ENCODE measurements at places on chromosomes 3 and 15. TPM values are rescaled to one million over a fixed set of nuclear protein-coding genes. Genes with fewer than 3 reads are reported as not detected.
A peak's percentile ranks its signal among the peaks of the same experiment; 100 is the strongest.

- ATAC-seq = no peak
These were observed 1.8 kb downstream of the IFT122 start for GRCh38 chr3:129441782-129442181.

GATA2 gene
- total RNA-seq = 1.1 TPM

DNA sequence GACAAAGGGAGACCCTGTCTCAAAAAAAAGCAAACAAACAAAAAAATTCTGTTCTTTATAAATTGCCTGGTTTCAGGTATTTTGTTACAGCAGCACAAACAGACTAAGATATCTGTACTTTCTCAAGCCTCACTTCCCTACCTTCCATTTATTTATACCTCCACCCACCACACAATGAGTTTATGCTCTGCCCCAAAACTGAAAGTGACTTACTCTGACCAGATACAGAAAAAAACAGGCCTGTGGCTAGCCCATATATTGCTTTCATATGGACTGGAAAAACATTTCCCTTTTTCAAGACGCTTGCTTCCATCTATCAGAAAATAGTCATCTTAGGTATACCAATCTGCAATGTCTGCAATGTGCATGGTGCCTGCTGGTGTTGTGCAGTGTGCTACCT is 8.7 kb upstream of the GPD1L start:
- ATAC-seq = no peak

DNA sequence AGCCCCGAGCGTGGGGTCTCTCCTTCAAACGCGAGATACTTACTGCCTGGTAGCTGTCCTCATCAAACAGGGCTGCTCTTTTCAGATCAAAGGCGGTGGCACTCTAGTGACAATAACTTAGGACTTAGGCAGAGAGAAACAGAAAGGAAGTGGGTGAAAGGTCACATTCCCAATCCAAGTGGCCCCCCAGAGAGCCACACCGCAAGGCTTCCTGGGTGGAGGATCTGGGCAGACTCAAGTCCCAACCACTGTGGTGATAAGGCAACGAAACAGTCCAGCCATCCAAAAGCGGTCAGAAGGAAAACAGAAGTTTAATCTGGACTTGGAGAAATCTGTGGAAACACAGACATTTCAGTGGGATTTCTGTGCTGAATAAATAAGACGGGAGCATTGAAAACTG is 227.2 kb downstream of the ADAMTS17 start:
- ATAC-seq = no peak

DNA sequence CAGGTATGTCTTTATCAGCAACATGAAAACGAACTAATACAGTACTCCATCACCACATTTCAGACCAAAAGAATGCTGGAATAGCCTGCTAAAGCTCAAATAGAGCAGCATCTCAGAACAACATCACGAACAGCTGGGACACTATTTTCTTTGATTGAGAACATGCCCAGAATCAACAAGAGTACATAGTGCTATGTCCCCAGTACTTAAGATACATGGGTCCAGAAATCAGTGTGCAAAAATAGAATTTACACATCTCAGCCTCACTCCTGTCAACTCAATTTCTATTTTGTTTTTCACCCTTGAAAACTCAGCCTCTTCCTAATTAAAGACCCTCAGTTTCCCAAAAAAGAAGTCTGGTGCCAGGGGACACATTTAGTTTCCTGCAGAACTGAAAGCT is 753.9 kb downstream of the AGBL1 start:
- ATAC-seq = no peak

CADPS gene
- total RNA-seq = not detected

- no peak for ATAC-seq
These were observed 827.4 kb downstream of the SI start for GRCh38 chr3:164250923-164251322.

CEP19 gene
- 3.7 TPM for total RNA-seq

ALS2CL gene
- total RNA-seq = 0.69 TPM

- peak; percentile 34 for ATAC-seq
These were observed 206.6 kb downstream of the FOXP1 start for GRCh38 chr3:71376911-71377310.
